ENCODE measurements at places on chromosomes 1 and 21. TPM values are rescaled to one million over a fixed set of nuclear protein-coding genes. Genes with fewer than 3 reads are reported as not detected.

RHBG gene
- total RNA-seq, result not detected

HTR6 gene
- not detected for total RNA-seq

NECTIN4 gene
- total RNA-seq, result not detected

ANGPTL3 gene
- not detected for total RNA-seq

GSTM5 gene
- total RNA-seq, result not detected

IRF6 gene
- total RNA-seq, result 0.82 TPM

DAB1 gene
- total RNA-seq, result not detected
